ENCODE measurements at places on chromosomes 6 and 20.

- DNase-seq, result no peak
Observed at GRCh38 chr6:165219629-165220028, 89.8 kb downstream of the C6orf118 start.

DNA sequence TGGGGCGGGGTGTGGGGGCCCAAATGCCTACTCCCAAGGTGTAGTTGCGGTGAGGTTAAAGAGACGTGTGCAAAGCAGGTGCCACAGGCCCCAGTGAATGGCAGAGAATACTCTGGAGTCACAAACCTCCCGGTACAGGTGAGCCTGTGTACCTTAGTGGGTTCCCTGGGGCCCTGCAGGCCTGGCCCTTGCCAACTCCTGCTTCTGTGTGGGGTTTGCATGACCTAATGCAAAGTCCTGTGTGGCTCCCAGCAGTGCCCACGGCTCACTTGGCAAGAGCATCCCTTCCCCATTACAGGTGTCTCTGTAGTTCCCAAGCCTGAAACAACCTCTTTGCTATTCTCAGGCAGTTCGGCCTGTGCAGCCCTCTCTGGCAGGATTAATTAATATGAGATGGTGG lies 17.5 kb downstream of the SPDEF start:
- DNase-seq, result no peak

DNA sequence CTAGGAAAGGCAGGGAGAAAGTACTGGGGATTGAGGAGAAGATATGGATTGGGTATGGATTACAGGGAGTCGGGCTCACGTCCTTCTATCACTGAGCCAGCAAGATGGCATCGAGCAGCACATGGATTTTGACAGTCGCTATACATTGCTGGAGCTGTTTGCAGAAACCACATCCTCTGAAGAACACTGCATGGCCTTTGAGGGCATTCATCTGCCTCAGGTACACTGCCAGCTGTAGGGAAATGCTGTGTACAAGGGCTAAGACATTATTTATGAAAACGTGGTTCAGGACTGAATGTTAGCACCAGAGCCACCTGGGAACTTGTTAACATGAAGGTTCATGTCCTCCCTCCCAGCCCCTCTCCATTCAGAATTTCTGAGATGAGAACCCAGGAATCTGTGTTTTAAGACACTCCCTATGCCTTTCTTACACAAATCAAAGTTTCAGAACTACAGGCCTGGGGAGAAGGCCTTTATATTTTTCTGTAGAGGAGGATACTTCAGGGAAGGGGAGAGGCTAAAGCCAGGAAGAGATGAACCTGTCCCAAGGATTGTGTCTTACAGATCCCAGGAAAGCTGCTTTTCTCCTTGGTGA lies 3.5 kb downstream of the CUL9 start:
- no peak for DNase-seq

DNA sequence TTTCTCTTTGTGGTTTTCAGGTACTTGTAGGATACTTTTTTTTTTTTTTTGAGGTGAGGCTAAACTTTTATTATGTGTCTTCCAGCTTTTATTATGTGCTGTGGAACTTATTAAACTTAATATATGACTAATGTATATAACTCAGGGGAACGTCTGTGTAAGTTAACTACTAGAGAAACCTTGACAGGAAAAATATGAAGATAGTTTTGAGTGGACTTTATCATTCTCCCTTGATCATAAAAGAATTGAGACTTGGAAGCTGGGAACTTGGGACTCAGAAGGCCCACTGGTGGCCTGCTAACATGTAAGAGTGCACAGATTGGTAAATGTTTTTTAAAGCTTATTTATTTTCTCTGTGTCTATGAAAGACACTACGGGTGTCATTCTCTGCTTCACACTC lies 73.1 kb downstream of the CARMIL1 start:
- no peak for DNase-seq

GRCh38 chr6:15329197-15329671 lies 83.4 kb downstream of the JARID2 start:
- DNase-seq, result no peak

- DNase-seq, result no peak
Observed at GRCh38 chr6:169173532-169174268, 79.9 kb downstream of the THBS2 start.

DNA sequence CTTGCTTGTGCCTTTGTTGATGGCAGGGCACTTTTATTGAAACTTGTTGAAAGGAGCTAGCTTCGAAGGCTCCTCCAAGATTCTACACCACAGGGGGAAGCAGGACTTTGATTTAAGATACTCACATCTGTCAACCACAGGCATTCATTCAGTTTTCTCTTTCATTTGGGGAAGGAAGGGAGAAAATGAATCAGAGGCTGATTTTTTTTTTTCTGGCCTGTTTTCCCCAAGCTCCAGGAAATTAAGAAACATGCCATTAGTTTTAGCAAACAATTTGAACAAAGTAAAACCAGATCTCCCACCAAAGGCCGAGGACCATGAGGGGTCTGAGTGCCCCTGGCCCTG lies 8.7 kb upstream of the APCDD1L start:
- no peak for DNase-seq

DNA sequence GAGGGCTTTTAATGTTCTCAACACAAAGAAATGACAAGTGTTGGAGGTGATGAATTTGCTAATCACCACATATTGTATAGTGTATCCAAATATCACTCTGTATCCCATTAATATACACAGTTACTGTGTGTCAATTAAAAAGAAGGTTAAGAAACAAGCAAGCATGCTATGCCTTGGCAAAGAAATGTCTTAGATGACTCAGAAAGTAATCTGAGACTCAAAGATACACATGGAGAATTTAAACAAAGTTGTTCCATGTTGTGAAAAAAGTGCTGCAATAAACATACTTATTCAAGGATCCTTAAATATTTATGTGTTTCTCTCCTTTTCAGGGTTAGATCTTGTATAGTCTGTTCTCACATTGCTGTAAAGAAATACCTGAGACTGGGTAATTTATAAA lies 300.9 kb downstream of the DHX35 start:
- no peak for DNase-seq

DNA sequence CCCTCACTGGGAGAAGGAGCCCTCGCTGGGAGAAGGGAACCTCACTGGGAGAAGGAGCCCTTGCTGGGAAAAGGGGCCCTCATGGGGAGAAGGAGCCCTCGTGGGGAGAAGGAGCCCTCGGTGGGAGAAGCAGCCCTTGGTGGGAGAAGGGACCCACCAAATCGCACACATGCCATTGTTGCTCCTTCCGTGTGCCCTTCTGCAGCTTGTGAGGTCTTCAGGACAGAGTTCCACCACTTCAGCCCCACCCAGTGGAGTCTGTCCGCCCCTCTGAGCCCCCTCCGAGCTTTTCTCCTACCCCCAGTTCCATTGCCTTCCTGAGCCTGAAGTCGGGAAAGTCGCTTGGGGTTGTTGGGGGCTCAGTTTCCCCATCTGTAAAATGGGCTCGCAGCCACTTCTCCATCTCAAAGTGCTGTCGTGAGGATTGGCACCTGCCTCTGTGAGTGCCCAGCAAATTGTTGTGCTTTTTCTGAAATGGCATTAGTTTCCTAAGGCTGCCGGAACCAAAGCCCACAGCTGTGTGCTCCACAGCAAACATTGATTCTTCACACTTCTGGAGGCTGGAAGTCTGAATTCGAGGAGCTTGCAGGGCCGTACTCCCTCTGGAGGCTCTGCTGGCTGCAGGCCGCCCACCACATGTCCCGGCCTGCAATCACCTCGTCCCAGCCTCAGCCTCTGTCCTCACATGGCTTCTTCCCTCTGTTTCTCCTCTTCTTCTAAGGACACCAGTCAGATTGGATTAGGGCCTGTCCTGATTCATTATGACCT lies 124.7 kb upstream of the PMEPA1 start:
- no peak for DNase-seq

DNA sequence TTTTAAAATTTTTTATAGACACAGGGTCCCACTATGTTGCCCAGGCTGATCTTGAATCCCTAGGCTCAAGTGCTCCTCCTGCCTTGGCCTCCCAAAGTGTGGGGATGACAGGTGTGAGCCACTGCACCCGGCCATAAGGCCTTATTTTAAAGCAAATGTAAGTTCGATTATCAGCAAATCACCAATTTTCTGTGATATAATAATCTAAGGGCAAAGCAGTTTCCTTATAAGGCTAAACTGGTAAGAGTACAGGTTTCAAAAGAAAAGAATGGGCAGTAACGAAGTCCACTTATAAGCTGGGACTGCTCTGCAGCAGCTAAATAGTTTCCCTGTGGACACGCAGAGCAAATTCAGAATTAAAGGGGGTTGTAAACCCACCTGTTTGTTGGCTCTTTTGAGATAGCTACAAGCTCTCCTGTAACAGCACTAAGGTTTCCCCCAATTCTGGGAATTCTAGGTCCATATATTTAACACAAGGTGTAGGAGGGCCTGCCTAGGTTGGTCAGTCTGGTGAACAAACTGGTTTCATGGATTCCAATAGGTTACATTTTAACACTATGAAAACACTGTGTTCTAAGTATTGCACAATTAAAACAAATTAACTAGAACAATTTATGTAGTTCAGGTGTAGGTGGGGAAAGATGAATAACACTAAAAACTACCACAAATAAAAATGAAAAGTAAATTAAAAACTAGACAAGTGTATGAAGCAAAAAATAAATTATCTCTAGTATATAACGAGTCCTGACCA lies 26.3 kb downstream of the LHFPL5 start:
- no peak for DNase-seq

DNA sequence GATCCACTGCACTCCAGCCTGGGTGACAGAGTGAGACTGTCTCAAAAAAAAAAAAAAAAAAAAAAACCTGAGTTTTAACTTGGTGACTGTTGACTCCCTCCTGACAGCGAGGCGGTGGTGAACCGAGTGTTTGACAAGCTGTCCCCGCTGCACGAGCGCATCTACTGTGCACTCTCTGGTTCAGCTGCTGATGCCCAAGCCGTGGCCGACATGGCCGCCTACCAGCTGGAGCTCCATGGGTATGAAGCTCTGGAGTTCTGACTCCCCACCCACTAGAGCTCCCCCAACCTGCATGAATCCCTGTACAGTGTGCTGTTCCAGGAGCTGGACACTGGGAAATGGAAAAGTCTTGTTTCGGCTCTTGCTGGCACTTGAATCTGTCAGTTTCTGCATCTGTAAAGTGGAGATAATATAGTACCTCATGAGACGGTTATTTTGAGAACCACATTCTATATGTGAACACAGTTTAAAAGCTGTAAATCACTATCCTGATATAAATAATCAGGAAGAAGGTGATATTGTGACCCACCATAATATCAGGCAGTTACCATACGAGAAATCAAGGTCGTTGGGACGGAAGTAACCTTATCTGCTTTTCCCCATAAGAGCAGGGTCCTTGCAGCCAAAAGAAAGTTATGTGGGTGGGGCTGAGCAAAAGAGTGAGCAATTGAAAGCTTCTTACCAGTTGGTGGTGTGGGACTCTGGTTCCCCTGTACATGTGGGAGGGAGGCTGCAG lies 3.3 kb downstream of the PSMB9 start:
- no peak for DNase-seq

GRCh38 chr6:19613678-19614077 lies 223.5 kb upstream of the ID4 start:
- no peak for DNase-seq

- DNase-seq, result no peak
Observed at GRCh38 chr20:62624719-62625453, 17.4 kb upstream of the SLCO4A1 start.

GRCh38 chr6:36679043-36679833 lies 724 bp downstream of the CDKN1A start:
- DNase-seq, result peak; percentile 9

DNA sequence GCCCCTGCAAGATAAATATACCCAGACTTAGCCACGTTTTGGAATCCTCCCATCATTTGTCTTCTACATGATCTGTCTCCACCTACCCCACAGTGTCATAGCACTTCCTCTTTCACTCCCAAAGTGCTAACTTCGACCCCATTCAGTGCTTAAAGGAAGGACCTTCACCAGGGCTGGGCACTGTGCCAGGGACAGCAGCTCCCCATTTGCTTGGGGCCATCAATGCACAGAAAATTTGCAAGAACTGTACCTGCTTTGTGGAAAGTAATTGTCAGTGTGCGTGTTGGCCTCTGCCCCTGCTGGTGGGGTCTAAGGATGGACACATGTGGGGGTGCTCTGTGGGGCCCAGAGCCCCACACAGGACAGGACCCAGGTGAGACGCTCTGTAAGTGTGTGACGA lies 5.2 kb upstream of the BPIFA2 start:
- no peak for DNase-seq

DNA sequence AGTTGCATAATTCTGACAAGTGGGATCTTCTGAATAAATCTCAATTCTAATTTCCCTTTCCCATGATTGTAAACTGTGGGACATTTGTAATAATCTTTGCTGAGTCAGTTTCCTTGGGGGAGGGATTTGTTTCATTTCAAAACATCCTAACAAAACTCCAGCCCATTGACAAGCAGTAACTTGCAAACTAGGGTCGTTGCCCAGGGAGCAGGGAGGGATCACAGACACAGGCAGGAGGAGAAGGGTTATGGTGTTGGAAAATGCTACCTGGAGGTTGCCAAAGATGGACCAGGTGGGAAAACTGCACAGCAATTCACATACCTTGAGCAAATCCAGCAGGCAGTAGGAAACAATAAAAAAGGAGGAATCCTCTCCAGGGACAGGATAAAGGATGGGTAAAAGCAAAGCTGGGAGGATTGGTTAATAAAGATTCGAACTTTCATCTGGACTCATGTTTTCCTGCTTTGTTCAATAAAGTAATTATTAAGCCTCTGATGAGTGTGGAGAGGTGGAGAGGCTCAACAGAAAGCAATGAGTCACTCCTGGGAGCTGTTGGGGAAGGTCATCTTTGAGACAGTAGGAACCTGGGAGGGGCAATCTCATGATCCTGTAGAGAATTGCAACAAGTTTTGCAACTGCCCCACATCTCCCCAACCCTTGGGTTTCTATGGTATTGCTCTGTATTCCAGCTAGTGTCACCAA lies 87.3 kb upstream of the AKIRIN2 start:
- DNase-seq, result no peak

DNA sequence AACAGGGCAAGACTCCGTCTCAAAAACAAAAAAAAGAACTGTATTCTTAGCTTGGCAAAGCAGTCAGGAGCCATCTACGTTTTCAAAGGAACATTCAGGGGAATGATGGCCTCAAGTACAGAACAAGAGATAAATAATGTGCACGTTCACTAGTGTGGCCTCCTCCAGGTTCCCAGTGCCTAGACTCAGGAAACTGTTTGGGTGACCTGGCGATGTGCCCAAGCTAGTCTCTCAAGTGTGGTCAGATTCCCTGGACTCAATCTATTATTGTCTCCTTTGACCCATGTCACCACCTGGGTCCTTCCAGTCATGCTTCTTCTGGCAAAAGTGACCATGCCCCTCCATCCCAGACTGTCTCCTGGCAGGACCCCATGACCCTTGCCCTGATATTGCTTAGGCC lies 23.7 kb downstream of the TRAF3IP2 start:
- DNase-seq, result no peak

DNA sequence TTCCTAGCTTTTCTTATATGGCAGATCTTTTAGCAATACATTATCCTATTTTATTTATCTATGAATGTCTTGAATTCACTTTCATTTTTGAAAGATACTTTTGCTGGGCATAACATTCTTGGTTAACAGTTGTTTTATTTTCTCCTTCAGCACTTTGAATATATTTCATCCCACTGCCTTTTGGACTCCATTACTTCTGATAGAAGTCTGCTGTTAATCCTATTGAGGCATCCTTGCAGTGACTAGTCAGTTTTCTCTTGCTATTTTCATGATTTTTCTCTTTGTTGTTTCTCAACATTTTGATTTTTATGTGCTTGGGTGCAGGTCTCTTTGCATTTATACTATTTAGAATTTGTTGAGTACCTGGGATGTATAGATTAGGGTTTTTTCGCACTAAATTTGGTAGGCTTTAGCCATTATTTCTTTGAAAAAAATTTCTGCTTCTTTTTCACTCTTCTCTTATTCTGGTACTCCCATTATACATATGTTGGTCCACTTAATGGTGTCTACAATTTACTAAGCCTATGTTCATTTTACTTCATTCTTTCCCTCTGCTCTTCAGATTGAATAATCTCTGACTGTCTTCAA lies 53.2 kb downstream of the PHACTR3 start:
- DNase-seq, result no peak

GRCh38 chr20:53964067-53964466 lies 106.3 kb downstream of the BCAS1 start:
- DNase-seq, result no peak

All from stimulated activated CD4-positive, alpha-beta T cell treated with anti-CD3 and anti-CD28 coated beads, Interleukin-2, amount 100 ng/mL, for 4 hours (primary cell).